ENCODE measurements at places on chromosomes 16 and 17.

GRCh38 chr16:12311877-12312276 is 335.3 kb downstream of the SNX29 start:
- no peak for DNase-seq

- no peak for DNase-seq
Observed at GRCh38 chr16:52069866-52070265, 477.1 kb downstream of the TOX3 start.

DNA sequence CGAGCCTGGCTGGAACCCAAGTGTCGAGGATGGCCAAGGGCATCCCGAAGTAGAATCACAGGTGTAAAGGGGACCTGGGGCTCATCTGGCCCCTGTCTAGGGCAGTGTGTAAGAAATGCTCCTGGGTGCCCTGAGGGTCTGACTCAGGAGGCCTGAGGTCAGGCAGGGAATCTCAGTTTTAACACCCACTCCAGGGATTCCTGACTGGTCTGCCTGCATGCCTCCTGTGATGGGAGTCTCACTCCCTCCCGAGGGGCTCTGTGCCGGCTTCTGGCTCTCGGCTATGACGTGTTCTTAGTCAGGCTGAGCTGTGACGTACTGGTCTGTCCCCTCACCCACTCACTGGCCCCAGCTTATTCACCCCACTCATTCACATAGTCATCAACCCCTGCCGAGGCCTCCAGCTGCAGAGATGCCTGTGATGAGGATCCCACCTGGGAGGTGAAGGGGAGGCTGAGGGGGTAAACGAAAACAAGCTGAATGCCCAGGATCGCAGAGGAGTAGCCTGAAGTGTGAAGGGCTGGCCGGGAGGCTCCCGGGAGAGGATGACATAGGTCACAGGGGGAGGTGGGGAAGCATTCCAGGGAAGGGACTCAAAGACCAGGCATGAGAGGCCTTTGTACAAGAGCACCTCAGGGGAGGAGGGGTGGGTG is 23.8 kb downstream of the FAM83G start:
- DNase-seq: no peak

DNA sequence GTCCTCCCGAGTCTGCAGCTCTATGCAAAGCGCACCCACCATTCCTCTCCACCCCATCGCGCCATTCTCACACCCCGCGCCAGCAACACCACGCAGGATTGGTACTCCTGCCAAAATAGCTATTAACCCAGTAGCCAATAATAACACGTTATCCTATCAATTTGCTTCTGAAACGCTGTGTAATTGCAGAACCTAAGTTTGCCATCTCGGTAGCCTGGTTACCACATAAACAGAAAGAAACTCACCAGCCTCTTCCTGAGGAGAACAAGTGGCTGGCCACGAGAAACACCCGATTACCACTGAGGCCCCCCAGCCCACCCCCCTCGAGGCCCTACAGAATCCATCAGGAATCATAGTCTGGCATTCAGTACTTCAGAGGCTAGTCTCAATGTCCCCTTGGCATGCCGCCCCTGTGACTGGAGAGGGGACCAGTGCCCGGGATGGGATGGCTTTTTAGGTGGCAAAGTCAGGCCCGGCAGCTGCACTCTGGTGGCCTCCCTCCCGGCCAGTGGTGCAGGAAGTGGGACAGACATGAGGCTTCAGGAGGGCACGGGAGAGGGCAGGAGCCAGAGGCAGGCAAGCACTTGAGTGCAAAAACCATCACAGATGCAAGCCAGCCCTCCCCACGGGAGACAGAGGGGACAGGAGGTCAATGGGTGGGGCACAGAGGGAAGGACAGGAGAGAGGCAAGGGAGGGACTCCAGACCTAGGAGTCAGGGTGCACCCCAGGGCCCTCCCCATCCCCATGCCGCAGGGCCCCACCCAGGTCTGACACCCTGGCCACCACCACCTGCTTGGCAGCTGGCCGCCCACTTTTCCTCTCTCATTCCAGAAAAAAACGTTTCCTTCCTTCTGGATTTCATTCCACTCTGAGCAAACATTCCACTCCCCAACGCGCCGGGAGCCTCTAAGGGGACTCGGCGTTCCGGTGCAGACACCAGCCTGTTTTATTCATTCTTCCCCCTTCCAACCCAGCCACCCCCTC is 192.5 kb downstream of the ZNF423 start:
- no peak for DNase-seq

- DNase-seq: peak; percentile 40
Observed at GRCh38 chr17:80663781-80664206, 119.2 kb downstream of the RPTOR start.

DNA sequence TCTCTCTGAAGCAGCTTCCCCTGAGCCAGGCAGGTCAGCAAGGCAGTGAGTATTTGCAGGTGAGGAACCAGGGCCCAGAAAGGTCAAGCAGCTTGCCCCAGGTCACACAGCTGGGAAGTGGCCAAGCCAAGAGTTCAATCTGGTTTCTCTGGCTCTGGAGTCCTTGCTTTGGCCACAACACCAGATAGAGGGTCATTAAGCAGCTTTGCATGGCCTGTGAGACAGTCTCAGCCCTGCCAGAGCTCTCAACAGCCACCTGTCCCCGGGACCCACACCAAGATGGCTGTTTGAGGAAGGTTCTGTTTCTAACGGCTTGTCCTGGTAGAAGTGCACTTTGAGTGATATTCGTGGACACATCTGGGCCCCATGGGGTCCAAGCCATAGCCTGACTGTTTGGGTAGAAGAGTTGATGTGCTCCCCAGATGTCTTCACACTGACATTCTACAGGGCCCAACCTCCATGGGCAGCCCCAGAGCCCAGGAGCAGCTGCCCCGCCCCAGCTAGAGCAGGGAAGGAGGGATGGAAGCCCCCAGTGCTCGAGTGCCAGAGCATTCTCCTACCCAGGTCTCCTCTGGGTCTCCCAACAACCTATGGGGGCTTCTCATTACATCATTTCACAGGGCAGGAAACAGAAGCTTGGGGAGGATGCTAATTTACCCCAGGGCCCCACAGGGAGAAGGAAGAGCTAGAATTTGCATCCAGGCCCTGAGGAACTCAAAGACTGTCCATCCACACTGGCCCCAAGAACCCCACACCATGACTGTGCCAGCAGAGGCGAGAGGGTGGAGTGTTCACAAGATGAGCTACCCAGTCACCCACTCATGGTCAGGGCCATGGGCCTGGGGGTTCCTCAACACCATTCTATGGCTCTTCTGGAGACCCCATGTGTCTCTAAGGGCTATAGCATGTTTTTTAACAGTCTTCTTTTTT is 107.3 kb upstream of the CDH5 start:
- DNase-seq: no peak

DNA sequence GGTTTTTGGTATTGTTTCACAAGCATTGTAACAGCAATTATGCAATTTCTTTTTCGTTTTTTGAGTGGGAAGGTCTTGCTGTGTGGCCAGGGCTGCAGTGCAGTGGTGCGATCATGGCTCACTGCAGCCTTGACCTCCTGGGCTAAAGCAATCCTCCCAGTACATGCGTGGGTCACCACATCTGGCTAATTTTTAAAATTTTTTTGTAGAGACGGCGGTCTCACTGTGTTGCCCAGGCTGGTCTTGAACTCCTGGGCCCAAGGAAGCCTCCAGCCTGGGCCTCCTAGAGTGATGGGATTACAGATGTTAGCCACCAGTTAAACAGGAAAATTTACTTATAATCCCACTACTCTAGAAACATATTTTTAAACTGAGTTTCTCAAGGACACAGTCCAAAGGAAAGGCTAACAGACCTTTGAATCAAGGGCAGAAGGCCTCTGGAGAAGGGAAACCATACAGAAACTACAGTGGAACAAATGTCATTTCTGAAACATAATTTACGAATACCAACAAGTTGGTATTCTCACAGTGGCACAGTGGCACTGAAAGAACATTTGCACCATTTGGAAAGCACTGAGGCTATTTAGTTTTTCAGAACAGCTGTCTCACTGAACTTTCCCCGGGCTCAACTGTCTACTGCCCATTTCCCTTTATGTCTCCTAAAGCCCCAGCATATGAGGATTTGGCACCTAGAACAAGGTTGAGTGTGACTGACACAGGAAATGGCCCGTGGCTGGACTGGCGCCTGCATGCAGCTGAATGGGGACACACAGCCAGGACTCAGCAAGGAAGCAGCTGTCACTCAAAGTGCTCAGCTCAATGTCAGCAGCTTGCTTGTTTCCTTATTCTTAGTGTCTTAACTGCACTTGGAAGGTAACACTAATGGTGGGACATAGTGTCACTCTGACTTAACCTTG is 2.8 kb upstream of the PRKAR1A start:
- no peak for DNase-seq
